HepG2 (cell line): ENCODE measurements at places on chromosomes 12 and 14.

DNA sequence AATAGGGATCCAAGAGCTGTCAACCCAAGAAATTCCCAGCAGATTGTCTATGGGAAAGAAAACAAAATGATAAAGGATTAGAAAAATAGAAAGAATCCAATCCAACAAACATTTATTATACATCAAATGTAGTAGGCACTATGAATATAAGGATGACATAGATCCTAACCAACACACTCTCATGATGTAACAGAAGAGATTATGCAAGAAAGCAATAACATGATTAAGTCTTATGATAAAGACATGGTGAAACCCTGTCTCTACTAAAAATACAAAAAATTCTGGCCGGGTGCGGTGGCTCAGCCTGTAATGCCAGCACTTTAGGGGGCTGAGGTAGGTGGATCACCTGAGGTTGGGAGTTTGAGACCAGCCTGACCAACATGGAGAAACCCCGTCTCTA lies 2.7 kb downstream of the MED6 start:
- DNase-seq = no peak

- no peak for DNase-seq
Observed at GRCh38 chr14:99026471-99026870, 245.5 kb downstream of the BCL11B start.

DNA sequence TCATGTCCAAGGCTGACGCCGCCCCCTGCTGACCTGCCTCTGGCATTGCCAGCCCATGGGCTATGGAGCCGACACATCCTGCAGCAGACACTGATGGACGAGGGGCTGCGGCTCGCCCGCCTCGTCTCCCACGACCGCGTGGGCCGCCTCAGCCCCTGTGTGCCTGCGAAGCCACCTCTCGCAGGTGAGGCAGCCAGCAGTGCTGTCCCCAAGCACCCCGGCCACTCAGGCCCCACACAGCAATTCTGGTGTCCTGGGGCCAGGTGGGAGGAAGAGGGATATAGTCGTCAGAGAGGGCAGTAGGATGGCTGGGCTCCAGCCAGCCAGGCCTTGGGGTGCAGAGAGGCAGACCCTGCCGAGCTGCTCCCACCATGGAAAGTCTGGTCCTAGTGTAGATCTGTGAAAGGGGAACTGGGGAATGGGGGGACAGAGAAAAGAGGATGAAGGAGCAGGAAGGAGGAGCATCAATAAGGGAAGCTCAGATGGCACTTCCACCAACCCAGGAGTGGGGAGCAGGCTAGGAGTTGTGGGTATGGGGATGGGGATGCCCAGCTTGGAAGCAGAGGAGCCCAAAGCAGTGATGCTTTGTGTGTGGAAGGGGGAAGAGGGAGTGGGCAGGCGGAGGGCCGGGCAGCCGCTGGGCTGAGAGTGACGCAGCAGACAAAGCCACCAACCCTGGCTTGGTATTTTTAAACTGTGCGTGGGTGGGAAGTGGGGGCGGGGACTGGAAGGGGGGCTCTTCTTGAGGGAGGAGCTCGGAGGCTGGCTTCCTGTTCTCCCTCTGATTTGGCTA lies 4.7 kb downstream of the NAB2 start:
- DNase-seq = no peak

- no peak for DNase-seq
Observed at GRCh38 chr12:46065412-46066166, 75.2 kb upstream of the SCAF11 start.

DNA sequence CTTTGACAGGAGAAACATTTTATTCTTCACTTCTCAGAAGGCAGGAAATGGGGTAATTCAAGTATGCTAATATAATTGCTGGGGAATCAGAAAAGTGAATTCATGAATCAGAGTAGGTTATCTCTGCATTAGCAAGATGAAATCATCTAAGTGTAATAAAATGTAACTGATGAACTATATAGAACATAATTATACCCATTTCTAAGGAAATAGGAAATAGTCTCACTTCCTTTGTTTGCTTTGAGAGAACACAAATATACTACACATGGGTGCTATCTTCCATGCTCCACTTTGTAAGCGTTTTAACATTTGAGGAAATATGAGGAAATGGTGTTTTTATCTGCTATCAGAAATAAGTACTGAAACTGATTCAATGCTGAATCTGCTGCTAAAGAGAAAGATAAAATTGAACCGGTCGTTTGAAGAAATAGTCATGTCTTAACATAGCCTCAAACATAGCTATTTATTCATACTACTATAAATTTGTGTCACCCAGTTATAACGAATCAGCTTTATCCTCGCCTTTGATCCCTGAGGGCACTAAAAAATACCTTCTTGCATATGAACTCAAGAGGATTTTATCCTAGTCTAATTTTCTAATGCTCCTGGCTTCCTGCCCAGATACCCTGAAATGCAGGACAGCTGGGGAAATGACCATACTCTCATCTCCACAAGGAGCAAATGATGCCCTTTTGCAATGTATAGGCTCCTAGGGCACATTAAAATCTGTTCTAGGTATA lies 696.0 kb downstream of the C12orf50 start:
- DNase-seq = no peak

- no peak for DNase-seq
Observed at GRCh38 chr12:26760657-26761293, 72.2 kb downstream of the ITPR2 start.

DNA sequence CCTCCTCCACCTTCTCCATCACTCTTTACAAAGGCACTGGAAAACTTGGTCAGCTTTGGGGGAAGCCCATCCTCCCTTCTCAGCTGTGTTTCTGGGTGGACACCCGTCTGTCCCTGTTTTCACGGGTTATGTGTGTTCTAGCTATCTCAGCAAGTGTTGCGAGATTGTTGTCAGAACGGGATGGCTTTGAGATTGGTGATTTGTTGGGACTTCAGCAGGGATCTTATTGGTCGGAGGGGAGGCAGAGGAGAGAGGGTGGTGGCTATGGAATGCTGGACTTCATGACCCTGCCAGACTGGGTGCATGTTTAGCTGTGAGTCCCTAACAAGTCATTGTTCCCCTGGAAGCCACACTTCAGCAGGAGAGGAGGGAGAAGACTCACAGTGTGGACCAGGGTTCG lies 2.1 kb downstream of the USP5 start:
- DNase-seq = peak; percentile 78

DNA sequence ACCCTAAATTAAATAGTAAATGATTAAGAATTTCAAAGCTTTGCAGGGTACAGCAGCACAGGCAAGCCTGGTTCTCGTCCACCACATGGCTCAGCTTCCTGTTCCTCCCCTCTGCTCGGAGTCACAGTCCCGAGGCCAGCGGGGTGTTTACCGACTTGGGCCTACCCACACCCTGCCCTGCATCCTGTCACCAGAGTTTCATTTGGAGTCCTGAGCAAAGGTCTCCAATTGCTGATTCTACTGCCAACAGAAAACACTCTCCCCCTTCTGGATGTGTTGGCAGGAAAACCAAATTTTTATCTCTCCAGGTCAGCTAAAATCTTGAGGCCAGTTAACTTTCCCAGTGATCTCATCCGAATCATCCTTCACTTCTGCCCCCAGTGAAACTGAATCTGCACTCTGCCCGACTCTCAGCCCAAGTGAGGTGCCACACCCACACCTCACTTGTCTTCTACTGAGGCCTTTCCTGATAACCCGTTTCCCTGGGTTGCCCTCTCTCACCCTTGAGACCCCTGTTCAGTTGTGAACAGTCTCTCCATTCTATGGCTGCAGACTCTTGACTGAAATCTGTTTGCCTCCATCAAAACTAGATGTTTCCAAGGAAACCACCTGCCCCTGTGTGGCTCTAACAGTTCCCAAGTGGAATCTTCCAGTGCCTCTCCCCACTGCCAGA lies 71.2 kb downstream of the VCPKMT start:
- DNase-seq = peak; percentile 82
